ENCODE measurements at places on chromosomes 1 and 21.

DNA sequence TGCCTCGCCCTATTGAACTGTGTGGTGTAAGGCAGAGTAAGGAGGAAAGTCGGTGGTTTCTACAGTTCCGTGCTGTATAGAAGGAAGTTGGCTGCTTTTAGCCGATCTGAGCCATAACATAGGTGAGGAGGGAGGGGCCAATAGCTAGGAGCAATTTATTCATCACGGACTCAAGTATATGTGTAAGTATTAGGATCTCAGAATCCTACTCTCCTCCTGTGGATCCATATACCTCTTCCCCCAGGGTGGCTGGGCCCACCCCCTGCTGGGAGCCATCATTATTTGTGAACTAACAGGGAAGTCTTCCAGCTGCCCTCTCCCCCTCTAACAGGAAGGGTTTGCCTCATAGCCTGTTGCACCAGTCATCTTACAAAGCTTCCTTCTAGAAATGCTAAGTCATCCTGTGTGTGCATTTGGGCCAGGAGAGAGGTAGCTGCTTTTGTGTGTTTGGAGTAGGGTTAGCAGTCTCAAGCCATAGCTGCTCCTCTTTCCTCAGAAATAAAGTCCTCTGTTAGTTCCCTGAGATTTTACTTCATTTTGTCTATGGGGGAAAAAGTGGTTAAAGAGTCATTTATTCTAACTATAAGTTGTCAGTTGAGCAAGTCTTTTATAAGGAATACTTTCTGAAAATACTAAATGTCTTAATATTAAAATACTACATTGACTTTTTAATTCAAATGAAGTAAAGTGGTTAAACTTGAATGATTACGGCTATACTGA, 14.9 kb upstream of the CENPS start:
- DNase-seq = no peak

- no peak for DNase-seq
Measured at GRCh38 chr1:212313616-212314015, 28.4 kb downstream of the PPP2R5A start.

GRCh38 chr1:169795687-169796086, 980 bp upstream of the METTL18 start:
- no peak for DNase-seq

DNA sequence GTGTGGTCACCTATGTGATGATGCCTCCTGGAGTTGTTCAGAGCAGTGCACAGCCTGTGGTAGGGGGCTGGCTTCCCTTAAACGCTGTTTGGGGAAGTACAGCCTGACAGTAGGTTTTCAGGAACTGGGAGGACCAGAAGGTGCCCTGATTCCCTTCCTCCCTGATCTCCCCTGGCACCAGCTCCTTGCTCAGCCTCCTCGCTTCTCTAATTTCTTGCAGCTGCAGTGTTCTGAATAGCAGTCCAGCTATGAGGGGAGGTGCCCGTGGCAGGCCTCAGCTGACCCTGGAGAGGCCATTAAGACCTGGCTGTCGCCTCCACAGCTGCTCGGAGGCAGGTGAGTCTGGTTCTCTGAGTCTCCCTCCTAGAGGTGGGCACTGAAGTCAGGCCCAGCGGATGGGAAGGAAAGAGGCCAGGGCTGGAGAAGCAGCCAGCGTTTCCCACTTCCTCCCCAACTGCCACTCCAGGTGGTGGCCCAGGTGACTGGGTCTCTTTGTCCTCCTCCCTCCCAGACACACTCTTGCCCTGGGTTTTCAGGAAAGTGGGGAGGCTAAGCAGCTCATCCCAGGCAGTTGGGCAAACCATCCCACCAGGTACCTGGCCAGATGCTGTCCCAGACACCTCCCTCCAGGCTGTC, 52.0 kb upstream of the RPL11 start:
- DNase-seq = no peak

- DNase-seq = no peak
Measured at GRCh38 chr1:196997423-196997822, 20.1 kb downstream of the CFHR5 start.

DNA sequence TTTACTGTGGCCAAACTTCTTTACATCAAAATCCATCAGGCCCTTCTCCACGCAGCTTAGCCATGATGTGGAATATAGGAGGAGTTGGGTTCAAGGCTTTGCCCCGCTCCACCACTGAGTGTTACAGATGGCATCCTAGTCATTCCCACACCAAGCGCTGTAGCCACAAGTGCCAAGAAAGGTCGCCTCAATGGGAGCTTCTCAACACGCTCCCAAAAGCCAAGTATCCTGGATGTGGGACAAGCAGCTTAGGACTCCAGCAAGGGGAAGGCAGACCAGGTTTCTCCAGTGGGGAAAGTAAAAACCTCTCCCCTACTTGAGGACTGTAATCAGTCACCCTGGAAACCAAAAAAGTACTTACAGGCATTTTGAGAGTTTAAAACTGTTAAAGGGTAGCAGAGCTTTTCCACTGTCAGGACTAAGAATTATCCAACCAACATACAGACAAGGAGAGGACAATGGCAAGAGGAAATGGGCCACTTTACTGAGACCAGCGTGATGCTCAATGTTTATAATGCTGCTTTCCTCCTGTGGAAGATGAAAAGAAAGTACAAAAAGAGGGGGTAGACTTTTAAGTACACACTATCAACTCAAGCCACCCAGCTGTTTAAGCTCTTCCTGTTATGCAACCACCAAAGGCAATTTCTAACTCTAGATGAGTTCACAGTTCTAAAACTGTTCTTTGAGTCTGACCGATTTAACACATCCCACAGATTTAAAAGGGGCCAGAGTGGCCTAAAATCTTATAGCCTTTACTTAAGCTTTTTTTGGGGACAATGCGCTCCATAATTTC, 120.7 kb upstream of the KRTAP19-8 start:
- no peak for DNase-seq

DNA sequence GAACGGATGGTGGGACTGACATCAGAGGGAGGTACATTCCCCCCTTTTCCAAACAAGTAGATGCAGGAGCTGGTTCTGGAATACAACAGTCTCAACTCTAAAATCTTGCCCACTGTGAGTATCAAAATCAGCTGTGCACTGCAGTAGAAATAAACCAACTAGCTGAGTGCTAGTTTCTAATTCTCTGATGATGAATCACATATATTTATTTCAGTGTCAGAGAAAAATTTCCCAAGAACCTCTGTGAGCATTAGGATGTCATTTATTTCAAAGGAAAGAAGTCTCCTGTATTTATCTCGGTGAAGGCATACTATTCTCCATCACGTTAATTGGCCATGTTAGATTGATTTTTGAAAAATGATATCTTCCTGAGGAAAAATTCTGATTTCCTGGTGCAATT, 67.1 kb downstream of the LHX9 start:
- DNase-seq = peak; percentile 57

DNA sequence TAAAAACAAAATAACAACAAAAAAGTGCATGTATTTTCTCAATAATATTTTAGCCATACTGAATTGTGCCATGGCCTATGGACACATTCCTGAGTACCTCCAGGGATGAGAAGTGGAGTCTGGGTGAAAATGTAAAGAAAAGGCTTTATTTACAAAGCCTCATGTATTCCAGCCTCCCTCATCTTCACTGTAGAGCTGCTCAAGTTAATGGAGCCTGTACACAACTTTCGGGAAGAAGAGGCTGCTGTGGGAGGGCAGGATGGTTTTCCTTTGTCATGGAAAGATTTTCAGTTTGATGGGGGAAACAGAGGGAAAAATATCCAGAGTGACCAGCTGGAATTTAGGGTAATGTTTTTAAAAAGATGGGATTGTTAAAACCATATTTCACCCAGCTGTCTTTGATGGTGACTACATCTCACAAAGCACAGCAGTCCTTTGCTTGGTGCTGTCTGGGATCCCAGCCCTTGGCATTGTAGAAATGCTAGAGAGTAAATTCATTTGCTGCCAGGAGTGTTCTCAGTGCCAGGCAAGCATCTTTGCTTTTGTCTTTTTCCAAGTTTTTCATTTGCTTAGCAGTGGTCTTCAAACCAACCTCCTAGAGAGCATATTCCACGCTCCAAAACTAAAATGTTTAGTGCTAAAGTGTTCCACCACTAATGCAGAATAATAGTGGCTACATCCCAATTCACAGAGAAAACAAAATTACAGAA, 54.9 kb downstream of the DPT start:
- no peak for DNase-seq

DNA sequence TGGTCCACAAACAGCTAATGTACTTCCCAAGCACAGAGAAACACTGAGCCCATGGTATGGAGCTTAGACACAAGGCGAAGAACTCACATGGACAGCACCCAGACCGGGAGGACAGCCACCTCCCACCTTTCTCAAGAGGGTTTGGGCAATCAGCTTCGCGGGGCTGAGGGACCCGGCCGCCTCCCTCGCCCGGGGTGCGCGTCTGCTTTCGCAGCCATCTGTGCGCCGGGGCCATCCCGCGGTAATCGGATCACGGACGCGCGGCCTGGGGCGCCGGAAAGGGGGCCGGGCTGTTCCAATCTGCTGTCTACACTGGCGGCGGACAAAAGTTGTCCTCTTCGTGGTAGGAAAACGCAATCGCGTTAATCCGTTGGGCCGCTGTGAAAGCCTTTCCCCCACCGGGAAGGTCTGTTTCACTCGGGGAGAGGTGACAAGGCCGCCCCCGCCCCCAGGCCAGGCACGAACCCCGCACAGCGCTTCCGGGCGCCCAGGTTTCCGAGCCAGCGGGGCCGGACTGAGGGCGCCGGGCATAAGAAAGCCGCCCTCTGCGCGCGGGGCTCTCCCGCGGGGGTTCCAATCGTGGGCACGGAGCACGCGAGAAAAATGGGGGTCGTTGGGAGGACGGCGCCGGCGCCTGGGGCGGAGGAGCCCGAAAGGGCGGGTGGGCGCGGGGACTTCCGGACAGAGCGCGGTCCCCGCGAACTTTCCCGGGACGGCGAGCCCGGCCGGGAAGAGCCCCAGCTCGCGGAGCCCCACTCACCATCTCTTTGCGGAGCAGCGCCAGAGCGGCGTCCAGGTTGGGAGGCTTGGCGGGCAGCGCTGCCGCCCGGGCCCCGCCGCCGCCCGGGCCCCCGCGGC, 664 bp downstream of the FAM89A start:
- DNase-seq = peak; percentile 40

DNA sequence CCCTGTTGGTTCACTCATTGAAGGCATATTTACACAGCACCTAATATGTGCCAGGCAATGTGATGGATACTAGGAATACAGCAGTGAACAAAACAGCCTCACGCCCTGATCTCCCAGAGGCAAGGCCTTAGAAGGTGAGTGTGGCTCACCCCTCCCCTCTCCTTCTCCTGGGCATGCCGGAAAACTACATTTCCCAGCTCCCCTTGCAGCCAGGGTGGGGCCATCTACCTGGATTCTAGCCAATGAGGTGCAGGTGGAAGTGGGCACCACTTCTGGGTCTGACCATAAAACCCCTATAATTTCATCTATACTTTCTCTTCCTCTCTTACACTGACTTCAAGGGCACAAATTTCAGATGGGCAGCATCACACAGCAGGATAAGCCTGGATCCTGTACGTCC, 63.8 kb downstream of the FBXO2 start:
- no peak for DNase-seq

GRCh38 chr1:205575294-205575885, 56.4 kb downstream of the ELK4 start:
- no peak for DNase-seq

GRCh38 chr1:22643381-22643780, at the start of gene C1QC:
TSS of gene C1QC (plus strand) at chr1:22643633. CDS start at chr1:22644024, 391 bp downstream.
- DNase-seq = no peak

GRCh38 chr1:119635811-119636390, 12.2 kb downstream of the ZNF697 start:
- no peak for DNase-seq

DNA sequence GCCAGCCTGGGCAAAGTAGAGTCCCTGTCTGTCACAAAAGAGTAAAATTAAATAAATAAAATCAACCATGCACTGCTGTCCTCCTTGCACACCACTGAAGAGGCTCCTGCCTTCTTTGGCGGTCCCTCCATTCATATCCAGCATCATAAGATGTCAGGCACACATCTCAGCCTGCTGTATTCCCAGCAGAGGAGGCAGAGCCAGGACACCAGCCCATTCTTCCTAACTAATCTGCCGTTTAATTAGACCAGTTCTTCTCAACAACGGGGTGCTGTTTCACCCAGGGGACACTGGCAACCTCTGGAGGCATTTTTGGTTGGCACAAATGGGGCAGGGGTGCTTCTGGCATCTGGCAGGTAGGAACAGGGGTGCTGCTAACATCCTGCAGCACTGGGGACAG, 119.7 kb downstream of the ETS2 start:
- no peak for DNase-seq

DNA sequence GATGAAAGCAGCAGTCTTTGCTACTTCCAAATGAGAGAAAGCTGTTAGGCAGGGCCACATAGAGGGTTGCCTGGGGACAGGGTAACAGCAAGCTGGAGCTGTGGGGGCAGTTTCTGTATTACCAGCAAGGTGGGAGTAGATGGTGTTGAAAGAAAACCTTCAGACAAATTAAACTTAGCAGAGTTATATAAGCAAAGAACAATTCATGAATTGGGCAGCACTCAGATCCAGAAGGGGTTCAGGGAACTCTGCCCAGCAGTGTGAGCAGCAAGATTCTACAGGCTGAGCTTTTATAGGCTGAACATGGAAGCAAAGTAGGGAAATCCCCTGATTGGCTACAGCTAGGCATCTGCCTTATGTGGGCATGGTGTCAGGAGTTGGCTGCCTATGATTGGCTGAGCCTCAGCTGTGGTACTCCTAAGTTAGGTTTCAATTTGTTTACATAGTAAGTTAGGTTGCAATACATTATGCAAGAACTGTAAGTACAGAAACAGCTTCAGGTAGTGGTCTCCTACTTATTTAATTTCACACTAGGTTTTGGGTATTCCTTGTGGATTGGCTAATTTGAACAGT, 64.1 kb upstream of the TMPRSS2 start:
- no peak for DNase-seq

- DNase-seq = no peak
Measured at GRCh38 chr1:209929751-209930150, 8.3 kb upstream of the SYT14 start.
